ENCODE measurements at places on chromosomes 11 and 22. TPM values are rescaled to one million over a fixed set of nuclear protein-coding genes. Genes with fewer than 3 reads are reported as not detected.

Gene UPK3A
- total RNA-seq, result not detected

Gene EED
- 23.4 TPM for total RNA-seq

Gene SHISAL1
- 0.26 TPM for total RNA-seq

Gene SLC15A3
- 66.3 TPM for total RNA-seq

Gene IL18
- total RNA-seq, result 5.3 TPM

DNA sequence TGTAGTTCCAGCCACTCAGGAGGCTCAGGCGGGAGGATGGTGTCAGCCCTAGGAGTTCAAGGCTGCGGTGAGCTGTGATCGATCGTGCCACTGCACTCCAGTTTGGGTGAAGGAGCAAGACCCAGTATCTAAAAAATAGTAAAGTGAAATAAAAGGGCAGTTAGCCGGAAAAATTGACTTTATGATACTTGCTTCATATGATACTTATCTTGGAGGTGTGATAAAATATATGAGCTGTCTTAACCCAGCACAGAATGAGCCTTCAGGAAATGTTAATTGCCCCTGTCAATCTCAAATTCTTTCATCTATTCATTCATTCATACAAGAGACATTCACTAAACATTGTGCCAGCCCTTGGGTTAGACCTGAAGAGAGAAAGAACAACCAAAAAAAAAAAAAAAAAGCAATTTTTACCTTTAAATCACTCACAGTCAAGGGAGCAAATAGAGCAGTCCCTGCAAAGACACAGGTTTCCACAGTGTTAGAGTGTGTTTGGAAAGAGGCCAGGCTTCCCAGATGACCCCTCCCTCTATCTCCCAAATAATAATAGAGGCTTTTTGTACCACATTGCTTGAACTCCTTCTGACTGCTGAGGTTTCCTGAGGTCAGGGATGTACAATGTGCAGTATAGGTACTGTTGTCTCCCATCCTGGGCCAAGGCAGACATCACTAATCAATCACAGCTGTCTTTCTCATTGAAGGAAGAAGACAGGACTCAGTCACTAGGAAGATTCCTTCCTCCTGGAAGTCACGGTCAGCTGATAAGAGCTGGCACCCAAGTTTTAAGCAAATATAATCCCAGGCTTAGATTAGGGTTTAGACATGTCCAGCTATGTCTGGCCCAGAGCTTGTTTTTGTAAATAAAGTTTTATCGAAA lies 454.6 kb downstream of the MIAT start:
- peak; percentile 59 for DNase-seq

GRCh38 chr11:117441146-117441975 lies 113.7 kb downstream of the CEP164 start:
- no peak for DNase-seq

DNA sequence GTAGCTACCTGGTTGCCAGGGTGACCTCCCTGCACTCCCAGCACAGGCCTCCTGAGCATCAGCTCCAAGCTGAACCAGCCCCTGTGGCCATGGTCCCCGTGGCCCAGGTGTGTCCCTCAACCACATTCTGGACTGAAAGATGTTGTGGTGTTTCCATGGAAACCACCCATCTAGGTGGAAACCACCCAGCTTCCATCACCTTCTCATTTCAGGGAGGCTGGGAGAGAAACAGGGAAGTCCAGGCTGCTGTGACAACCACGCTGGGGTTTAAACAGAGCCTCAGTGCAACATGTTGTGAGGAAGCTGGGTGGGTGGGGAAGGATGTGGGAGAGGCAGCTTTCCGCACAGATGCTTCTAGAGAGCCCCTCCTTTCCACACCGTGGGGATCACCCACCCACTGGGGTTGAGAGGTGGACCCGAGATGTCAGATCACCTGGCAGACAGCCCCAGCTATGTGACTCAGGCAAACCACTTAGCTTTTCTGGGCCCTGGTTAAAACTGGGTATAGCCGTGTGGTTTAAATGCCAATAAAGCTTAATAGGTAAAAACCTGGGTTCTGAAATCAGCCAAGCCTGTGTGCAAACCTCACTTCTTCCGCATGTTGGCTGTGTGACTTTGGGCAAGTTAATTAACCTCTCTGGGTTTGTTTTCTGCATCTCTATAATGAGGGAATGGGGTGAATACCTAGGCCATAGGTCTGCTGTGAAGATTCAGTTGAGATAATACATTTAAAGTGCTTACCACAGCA lies 46.4 kb downstream of the CD82 start:
- no peak for DNase-seq

DNA sequence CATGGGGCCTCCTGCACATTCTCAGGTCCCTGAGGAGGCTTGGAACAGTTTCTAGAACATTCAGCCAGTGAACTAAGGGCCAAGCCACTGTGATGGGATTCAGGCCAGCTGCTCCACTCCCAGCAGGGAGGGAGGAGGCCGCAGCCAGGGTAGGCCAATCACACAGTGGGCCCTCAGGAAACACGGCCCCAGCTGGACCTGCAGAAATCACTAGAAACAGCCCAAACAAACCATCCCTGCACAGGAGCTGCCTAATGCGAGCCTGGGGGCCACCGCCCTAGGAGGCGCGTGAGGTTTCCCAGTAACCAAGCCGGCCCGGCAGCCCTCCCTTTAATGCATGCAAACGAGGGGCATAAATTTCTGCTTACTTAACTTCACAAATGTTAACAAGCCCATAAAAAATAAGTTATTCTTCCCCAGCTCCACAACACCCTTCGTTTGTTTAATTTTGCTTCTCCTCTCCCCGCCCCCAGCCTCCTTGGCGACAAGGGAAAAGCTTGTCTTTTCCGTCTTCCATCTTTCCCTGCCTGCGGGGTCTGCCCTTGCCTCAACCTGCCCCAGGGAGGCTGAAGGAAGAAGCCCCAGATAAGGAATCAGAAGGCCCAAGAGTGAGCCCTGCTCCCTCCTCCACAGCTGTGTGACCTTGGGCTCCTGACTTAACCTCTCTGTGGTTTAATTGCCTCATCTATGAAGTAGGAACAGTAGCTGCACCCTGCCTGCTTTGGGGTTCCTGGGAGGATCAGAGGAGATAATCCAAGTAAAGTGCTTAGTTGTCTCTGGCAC lies 25.7 kb downstream of the ELFN2 start:
- peak; percentile 53 for DNase-seq

GRCh38 chr22:46122511-46122971 lies 27.8 kb upstream of the PPARA start:
- no peak for DNase-seq

- no peak for DNase-seq
Measured at GRCh38 chr11:955154-956063, 29.7 kb downstream of the AP2A2 start.

DNA sequence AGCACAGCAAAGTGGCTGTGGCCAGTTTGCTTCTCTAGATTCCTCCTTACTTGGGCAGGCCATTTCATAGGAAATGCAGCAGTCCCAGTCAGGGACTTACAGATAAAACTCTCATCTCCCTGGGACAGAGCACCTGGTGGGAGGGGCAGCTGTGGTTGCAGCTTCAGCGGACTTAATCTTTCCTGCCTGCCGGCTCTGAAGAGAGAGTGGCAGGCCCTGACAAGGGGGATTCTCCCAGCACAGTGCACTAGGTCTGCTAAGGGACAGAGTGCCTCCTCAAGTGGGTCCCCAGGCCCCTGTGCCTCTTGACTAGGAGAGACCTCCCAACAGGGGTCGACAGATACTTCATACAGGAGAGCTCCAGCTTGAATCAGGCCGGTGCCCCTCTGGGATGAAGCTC lies 1649.1 kb downstream of the LRRC4C start:
- no peak for DNase-seq

DNA sequence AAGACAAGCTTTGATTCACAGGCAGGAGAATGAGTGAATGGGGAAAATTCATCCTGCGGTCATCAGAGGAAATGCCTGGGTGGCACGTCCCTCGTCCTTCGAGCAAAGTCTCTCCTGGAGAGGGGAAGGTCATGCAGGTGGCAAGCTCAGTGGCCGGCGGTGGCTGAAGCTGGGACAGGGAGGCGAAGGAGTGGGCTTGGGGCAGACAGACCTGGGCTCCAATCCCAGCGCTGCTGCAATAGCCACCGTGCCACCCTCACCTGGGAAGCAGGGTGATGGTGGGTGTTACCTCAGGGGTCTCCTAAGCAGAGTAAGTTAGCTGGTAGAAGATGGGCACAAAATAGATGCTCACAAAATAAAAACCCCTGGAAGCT lies 22.4 kb upstream of the CACNG2 start:
- DNase-seq, result no peak

- peak; percentile 67 for DNase-seq
Measured at GRCh38 chr22:41022470-41023298, 69.7 kb upstream of the EP300 start.

DNA sequence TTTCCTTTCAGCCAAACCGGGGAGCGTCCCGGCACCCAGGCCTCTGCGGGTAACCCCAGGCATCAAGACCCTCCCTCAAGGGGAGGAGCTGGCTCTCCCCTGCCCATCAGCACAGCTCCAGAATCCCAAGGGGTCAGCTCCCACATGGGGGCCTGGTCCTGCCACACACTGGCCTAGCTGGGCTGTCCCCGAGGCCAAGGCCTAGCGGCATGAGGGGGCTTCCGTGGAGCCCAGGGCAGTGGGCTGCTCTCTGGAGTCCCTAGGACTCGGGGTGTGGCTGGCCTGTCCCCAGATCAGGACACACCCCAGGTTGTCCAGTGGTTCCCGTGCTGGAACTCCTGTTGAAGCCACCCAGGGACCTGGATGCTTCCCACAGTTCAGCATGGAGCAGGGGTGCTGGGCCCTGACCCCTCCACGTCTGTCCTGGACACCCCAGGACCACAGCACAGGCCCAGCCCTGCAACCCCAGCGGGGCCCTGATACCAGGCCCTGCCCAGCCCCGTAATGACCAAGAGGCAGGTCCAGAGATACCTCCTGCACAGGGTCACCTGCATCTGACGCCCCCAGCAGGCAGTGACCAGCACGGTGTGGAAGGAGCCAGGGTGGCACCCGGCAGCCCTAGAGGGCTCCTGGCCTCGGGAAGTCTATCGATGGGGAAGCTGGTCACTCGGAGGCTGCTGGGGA lies 5.5 kb downstream of the HRAS start:
- no peak for DNase-seq

GRCh38 chr11:10588904-10589303 lies 20.4 kb upstream of the LYVE1 start:
- DNase-seq, result no peak

GRCh38 chr11:56659755-56660154 lies 3.7 kb upstream of the OR5AR1 start:
- DNase-seq, result no peak

All from astrocyte (in vitro differentiated cells and primary cell).